ENCODE measurements at places on chromosomes 7 and 10.

GRCh38 chr10:70779511-70780369, 5.4 kb downstream of the TBATA start:
- no peak for DNase-seq

GRCh38 chr10:114706458-114707055, 48.5 kb upstream of the ABLIM1 start:
- no peak for DNase-seq

- no peak for DNase-seq
These were observed 59.1 kb upstream of the INPP5A start for GRCh38 chr10:132478341-132479023.

GRCh38 chr10:29998142-29998808, 61.1 kb downstream of the JCAD start:
- peak; percentile 54 for DNase-seq

- DNase-seq, result no peak
These were observed 93.9 kb downstream of the ADCYAP1R1 start for GRCh38 chr7:31146030-31146429.

DNA sequence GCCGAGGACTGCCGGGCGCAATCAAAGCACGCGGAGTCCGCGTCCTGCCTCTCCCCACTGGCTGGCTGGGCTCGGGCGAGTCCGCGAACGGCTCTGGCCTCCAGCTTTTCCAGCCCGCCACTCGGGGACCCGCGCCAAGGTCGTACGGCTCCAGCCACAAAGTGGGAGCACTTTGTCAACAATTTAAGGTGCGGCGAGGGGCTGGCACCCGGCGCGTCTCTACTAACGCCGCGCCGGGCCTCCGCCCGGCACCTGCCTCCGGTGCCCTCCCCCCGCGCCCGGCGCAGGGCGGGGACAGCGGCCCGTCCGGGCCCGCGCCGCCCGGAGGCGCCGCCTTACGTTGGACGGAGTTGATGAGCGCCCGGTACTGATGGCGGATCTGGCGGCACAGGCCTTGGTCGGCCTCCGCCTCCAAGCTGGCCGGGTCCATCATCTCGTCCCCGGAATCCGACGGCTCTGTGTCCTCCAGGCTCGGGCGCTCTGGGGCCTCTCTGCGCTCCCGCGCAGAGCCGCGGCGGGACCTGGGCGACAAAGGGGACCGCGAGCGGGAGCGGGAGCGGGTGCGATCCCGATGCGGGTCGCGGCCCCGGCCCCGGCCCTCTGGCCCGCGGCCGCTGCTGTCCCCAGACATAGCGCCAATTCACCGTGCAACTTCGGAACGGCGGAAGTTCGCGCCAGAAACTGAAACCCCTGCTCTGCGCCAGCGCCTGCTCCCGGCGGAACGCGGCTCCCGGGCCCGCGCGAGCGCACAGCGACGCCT, at the start of gene NSMCE4A:
NSMCE4A (minus strand) TSS at position 683 of the 760 bp plus-strand sequence; CDS start at position 631, 52 bp downstream.
- DNase-seq, result peak; percentile 24

DNA sequence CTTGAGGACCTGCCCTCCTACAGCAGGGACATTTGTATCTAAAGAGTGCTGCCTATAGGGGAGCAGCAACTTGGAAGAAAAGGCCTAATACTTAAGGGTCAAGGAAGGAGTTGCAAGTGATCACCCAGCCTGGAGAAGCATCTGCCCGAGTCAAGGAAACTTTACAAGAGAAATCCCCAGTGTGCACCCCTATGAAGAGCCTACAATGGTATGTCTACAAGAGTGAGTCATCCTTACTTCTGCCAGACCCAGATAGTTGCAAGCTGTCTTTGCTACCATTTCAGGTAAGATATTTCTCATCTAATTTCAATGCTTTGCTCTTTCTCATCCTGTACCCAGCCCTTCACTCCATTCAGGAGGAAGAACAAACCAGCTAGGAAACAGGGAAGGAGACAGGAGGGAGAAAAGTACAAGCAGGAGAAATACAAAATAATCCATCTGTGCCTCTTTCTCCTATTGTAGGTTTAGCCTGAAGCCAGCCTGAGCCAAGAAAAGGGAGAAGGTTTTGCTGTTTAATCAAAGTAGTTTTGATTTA, 34.4 kb upstream of the AGR3 start:
- DNase-seq, result no peak

DNA sequence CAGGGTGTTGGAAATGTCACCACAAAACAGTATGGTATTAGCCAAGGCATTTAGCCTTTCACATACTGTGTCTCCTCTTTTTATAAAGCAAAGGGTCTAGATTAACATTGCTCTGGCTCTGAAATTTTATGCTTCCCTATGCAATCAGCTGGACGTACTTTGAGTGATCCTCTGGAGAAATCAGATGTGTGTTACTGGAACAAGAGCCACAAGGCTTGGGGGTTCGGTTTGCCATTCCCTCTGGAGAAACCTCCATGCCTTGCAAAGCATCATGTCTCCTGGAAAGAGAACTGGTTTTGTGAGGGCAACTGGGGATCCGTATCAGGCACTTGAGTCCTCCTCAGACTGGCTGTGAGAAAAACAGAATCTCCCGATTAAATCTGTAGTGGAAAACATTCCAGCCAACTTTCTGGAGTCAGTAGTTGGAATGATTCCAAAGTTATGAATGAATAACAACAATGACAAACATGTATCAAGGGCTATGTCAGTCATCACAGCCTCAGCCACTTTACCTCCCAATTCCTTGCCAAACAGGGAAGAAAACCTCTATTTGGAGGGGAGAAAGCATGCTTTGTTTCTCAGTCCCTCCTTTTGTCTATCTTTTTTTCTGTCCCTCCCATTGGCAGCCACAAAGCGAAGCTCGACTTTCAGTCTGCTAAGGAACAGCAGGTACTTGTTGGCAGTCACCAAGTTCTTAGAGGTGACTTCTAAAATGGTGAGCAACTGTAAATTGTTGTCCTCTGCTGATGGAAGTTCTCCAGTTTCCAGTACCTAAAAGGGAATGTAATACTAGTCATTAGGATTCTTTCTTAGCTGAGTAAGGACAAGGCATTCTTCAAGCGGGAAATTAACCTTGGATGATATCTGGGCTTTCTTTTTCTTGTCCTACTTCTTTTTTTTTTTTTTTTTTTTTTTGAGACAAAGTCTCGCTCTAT, 864.8 kb upstream of the AUTS2 start:
- DNase-seq, result no peak

DNA sequence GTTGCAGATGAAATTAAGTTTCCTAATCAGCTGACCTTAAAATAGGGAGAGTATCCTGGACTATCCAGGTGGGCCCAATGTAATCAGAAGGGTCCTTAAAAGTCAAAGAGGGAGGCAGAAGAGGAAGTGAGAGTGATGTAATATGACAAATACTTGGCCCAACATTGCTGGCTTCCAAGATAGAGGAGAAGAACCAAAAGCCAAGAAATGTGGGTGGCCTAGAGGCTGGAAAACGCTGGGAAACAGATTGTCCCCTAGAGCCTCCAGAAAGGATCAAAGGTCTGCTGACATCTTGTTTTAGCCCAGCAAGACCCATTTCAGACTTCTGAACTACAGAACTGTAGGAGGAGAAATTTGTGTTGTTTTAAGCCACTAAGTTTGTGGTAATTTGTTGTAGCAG, 79.7 kb upstream of the NOBOX start:
- DNase-seq, result no peak

DNA sequence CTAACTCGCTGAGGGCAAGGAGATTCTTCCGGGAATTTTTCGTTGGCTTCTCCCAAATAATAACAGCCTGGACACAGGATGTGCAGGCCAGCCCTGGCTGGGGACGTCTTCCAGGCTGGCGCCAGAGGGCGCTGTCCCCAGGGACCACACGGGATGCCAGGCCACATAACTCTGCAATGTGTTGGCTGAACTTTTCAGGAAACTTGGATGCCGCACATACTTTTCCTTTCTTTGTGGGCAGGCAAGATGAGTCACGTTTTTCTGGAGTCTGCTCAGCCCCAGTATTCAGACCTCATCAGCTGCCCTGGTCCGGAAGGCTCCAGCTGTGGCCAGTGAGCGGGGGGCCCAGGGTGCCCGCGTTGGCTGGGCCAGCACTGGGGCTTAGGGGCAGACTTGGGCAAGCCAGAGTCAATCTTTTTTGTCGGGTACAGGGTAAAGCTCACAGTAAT, 122.7 kb downstream of the PRKAG2 start:
- no peak for DNase-seq

DNA sequence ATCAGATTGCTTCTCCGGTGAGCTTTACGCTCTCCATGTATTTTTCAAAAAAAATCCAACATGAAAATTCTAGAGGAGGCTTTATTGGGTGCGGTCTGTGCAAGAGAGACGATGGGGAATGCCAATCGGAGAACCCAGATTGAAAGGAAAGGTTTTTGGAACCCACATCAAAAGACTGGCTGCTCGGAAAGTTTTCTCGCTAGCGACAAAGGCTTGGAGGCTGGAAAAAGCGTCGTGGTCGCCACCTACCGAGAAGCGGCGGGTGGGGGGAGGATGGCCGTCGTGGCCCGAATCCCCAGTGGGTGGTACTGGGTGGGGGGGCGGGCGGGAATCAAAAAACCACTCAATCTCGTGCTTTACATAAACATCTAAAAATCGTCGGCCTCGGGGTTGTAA, 1.1 kb upstream of the GTF2I start:
- DNase-seq, result peak; percentile 41

DNA sequence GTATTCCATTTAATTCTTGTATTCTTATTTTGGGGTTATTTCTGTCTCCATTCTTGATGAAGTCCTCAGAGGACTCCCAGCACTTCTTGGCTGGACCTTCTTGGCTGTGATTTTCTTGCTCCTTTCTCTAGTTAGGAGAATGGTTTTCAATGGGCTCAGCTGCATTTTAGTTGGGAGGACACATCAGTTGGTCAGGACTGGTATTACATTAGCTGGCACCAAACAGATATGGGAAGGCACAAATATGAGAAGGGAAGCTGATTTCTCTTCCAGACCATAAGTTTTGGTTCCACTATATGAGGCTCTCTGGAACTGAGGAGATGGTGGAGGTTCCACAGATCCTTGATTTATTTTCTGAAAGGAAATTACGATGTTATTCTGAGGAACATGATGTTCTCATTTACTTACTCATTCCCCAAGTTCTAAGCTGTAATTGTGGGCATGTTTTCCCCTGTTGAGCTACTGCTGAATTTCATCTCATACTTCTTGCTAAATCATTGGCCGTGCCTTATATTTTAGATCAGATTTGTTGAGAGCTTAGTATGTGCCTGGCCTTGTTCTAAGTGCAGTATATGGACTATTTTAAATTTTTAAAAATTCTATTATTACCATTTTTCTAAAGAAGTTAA, 261.0 kb downstream of the THSD7A start:
- DNase-seq, result no peak

GRCh38 chr10:19651549-19651948, 164.7 kb upstream of the PLXDC2 start:
- no peak for DNase-seq

DNA sequence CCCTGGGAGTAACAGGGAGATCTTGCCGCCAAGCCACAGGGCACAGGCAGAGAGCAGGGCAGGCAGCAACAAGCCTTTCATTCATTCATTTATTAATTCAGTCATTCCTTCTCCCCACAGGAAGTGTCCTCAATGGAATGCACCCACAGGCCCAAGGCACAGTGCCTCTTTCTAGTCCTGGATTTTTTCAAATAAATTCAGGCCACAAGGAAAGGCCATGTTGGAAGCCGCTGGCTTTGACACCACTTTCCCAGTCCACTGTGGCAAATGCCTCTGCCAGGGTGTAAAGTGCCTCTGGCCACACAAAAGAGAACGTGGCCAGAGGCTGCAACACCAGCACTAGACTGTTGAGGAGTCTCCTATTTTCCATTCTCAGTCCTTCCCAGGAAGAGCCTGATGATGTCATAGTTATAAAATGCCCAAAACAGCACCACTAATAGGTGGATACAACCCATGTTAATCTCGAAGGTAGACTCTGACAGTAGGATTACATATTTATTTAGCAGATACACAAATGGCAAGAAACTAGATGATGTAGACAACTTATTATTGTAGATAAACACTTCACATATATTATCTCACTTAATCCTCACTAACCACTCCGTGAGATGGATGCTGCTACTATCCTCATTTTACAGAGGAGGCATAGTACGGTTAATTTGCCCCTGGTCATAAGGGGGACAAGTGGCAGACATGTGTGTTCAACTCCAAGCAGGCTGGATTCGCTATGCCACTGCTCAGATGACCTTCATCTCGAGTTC, 5.5 kb downstream of the JAZF1 start:
- DNase-seq, result no peak

GRCh38 chr10:23094786-23095403, 484 bp upstream of the MSRB2 start:
- DNase-seq, result no peak

GRCh38 chr7:106069471-106070200, 42.5 kb downstream of the SYPL1 start:
- DNase-seq, result no peak

GRCh38 chr7:140237390-140237789, 60.6 kb upstream of the KDM7A start:
- no peak for DNase-seq

DNA sequence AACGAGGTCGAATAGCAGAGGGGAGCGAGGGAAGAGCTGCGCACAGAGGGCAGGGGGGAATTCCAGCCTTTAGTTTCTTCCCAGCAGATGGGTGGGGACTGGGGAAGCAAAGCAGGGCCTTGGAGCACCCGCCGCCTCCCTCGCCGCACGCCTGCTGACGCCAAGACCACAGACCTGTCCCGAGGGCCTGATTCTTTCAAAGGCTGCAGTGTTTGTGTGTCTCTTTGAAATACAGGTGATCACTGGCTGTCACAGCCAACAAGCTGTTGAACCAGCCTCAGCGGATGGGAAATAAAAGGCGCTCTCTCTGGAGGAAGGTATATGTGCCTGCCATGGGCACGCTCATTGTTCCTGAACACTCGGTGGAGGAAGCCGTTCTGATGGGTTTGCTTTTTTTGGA, 119.3 kb downstream of the FAM53B start:
- DNase-seq, result no peak

- no peak for DNase-seq
These were observed 5.2 kb downstream of the STEAP2 start for GRCh38 chr7:90216771-90217170.

DNA sequence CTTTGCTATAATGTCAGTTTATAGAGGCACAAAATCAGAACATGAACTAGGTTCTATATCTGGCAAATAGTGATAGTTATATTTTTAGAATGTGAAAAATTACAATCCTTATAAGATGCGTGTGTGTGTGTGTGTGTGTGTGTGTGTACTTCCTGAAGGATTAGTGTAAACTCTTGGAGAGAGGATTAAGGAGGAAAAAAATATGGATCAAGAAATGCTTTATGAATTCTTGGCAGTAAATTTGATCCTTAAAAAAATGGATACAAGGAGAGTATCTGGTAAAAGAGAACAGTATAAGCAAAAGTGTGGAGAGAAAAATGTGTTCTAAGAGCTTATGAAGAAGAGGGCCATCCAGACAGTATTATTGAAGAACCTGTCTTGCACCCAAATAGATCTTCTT, 484.3 kb downstream of the ADRA2A start:
- DNase-seq, result no peak

DNA sequence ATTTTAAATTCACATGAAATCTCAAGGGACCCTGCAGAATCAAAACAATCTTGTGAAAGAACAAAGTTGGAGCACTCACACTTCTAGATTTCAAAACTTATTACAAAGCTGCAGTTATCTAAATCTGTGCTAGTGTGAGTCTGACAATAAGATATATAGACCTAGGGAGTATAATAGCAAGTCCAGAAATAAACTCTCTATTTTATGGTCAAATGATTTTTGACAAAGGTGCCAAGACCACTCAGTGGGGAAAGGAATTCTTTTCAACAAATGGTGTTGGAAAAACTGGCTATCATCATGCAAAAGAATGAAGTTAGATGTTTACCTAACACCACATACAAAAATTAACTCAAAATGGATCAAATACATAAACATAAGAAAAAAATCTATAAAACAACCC, 68.2 kb downstream of the TFEC start:
- DNase-seq, result no peak

GRCh38 chr7:84336303-84336702, 141.7 kb upstream of the SEMA3A start:
- no peak for DNase-seq
